ENCODE measurements at places on chromosomes 7 and 10.

DNA sequence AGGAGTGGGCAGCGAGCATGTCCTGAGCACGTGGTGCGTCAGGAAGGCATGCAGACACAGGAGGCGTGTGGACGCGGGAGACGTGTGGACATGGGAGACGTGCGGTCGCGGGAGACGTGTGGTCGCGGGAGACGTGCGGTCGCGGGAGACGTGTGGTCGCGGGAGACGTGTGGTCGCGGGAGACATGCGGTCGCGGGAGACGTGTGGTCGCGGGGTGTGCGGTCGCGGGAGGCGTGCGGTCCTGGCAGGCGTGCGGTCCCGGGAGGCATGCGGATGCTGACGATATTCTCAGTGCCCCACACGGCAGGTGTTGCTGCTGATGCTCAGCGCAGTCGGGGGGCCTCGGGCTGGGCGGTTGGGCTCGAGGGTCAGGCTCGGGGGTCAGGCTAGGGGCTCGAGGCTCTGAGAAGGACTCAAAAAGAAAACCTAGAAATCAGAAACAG is 94.2 kb downstream of the NKX6-2 start:
- DNase-seq = no peak

DNA sequence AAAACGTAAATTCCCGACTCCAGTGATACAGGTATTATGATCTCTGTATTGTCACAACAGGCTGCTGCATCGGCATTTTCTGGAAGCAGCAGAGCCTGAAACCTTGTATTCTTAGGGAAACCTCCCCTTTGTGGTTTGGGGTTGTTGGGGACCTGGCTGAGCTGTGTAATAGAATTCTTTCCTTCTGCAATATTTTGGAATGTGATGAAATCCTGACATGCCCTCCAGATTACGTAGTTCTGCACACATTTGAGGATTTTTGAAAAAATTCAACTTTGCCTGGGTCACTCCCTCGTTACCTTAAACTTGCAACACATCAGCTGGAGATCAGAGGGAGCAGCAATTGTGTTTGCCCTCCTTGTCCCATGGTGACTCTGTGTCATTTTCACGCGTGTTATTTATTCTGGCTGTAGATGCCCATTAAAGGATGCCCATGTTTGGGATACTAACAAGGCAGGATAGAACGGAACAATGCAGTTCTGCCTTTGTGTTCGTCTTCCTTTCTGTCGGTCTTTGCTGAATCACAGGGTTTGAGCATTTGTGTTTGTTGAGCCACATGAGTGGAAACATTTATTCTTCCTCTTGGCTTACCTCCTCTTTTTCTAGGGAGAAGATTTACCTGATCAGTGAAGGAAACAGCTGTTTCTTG is 181.7 kb downstream of the TCF7L2 start:
- no peak for DNase-seq

DNA sequence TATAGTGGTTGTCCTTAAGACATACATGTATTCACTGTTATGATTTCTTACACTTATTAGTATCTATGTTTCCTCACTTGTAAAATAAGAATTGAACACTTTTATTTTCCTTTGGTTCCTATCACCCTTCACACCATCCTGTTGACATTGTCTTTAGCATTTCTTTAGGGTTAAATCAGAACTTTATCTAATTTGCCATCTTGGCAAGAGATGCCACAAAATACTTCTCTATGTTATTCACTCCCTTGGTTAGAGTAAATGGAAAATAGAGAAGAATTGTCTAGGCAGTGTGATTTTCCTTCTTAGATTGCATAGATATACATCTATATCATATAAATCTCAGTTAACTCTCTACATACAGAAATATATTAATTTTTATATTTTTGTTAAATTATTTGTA is 204.7 kb downstream of the SEMA3D start:
- DNase-seq = no peak

GRCh38 chr7:25187932-25188331 is 40.4 kb downstream of the NPVF start:
- DNase-seq = no peak

DNA sequence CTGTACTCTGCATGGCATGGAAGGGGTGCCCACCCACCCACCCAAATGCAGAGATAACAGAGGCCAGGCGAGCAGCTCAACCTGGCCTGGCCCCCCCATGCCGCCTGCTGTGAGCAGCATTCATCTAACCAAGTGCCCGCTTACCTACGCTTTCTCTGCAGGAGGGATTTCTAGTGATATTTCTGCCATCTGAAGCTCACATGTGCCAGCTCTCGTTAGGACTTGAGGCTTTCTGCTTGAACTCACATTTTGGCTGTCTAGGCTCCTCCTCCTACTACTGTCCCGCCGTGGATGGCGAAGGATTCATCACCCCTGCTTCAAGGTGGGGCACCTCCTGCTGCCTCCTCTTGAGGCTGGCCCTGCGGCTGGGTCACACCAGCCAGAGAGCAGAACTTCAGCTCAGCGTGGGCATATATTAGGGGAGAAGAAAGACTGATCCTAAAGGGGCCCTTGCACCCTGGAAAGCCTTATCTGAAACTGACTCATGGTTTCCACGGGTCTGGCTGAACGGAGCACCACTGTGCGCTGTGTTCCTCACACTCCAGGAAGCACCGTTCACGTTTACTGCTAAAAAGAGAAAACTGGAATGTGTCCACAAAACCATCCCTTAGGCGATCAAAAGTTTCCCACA is 45.5 kb downstream of the CTBP2 start:
- no peak for DNase-seq

- no peak for DNase-seq
These were observed 174.6 kb downstream of the CCDC3 start for GRCh38 chr10:12826800-12827372.

All from caudate nucleus (tissue), 63 donors.